ENCODE measurements at places on chromosomes 6 and 20.

GRCh38 chr6:19024737-19025136, 637.6 kb downstream of the RNF144B start:
- DNase-seq = no peak

DNA sequence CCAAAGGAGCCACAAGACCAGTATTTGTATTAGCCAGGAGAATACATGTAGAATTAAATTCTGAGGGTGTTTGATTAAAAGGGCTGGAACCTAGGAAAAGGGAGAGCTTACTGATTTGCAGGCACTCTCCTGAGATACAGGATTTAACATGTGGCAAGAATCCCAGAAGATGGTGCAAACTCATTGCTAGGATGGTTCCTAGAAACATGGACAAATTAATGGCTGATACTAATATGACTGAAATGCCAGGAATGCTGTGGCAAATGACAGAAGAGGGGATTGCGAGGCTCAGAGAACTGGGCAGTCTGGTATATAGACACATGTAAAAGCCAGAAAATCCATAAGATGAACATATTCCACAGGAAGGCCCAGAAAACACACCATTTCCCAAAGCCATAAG, 118.1 kb downstream of the RWDD2A start:
- DNase-seq = no peak

DNA sequence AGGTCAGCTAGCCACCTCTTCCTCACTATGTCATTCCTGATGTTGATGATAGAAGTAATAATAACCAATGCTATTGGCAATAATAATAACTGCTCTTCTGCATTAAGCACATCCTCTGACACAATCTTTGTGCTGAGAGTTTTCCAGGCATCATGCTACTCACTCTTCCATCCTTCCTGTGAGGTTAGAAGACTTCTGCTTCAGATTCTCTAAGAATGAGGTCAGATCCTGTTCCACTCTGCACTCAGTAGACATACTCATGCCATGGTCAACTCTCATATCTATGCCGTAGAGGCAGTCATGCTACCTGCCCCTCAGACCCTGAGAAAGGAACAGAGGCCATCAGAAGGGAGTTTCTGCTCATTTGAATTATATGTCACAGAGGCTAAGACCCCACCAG, 98.1 kb upstream of the TOP1 start:
- DNase-seq = peak; percentile 25

DNA sequence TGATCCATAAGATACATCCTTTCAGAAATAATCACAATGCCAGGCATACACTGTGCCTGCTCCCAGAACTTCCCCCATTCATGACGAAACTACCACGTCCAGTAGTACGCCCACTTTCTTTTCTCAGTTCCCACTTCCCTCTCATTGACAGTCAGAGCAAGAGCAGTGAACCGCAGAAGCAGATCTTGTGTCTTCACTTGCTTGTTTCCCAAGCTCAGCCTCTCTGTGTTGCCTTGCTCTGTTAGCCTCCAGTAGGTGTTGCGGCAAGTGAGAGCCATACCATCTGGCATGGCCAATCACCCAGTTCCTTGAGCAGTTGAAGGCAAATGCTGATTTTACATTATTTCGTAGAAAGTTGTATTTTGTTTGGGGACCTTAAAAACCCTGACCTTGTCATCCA, 11.7 kb downstream of the UST start:
- no peak for DNase-seq

DNA sequence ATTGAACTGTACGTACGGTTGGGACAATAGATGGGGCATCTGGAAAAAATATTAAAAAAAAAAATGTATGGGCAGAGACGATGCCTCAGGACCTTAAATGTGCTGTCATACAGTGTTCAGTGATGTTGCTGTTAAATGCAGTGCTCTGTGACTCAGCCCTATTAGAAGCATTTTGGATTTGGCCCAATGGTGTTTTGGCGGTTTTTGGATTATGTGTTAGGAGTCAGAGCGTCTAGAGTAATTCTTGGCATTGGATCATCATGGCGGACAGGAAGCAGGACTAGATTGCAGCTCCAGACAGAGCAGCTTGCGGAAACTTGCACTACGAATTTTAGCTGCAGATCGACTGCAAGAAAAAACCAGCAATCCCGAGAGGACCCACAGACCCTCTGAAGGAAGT, 280.0 kb downstream of the SOX4 start:
- DNase-seq = no peak
